ENCODE measurements at places on chromosomes 1 and 21. TPM values are rescaled to one million over a fixed set of nuclear protein-coding genes. Genes with fewer than 3 reads are reported as not detected.

Gene DIRAS3
- not detected for total RNA-seq

- peaks cover 5% of the 10 kb centered on the region for H3K4me1 ChIP-seq
- peaks cover 66% of the 10 kb centered on the region for H3K36me3 ChIP-seq
- no peaks in the 10 kb centered on the region for H3K27me3 ChIP-seq
- no peak for DNase-seq
- no peak overlapping the region for H3K27ac ChIP-seq
- no peak overlapping the region for H3K4me3 ChIP-seq
Observed at GRCh38 chr21:36048357-36048756, 12.0 kb downstream of the SETD4 start.

DNA sequence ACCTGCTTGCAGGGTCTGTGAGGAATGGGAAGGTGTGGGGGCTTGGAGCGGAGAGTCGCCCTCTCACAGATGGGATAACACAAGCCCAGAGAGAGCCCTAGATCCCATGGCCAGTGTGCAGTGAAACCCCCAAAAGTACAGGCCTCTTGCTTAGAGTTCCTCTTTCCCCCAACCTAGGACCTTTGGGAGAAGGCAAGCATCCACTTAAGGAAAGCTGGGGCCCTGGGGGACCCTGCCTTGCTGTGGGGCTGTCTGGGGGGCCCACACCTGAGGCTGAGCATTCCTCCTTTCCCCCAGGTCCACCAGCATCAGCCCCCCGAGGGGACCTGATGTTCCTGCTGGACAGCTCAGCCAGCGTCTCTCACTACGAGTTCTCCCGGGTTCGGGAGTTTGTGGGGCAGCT is 1.1 kb downstream of the VWA1 start:
- H3K27me3 ChIP-seq, result peaks cover 13% of the 10 kb centered on the region
- H3K36me3 ChIP-seq, result no peaks in the 10 kb centered on the region
- no peak for DNase-seq
- no peak overlapping the region for H3K4me3 ChIP-seq
- H3K4me1 ChIP-seq, result peaks cover 6% of the 10 kb centered on the region
- no peak overlapping the region for H3K27ac ChIP-seq

Gene MYBPH
- total RNA-seq, result not detected

DNA sequence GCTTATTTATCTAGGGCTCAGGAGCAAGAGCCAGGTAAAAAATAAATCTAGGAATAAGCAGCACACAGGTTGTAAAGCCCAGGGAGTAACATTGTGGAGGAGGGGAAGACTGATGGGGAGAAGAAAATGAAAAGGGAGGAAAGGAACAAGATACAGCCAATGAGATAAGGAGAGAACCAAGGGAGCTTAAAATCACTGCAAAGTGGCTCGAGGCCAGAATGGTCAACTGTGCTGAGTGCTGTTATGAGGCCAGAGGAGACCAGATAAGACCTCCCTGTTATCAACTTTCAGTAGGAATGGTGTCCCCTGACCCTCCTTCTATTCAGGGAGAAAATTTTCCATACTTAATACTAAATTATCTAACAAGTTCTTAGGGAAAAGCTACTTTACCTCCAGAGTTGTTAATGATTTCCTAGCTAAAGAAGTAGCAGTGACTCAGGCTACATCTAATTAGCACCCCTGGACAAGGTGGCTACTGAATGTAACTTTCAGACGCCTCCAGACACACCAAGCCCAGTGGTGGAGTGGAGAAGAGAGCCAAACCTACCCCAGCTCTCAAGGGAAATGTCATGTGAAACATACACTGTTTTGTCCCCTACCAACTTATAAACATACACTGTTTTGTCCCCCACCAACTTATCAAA is 25.5 kb downstream of the ENAH start:
- H3K36me3 ChIP-seq, result no peaks in the 10 kb centered on the region
- DNase-seq, result no peak
- H3K4me1 ChIP-seq, result no peaks in the 10 kb centered on the region
- no peak overlapping the region for H3K27ac ChIP-seq
- no peak overlapping the region for H3K4me3 ChIP-seq

GRCh38 chr1:156513185-156513584 is 12.6 kb upstream of the MEF2D start:
- H3K27ac ChIP-seq, result no peak overlapping the region
- no peaks in the 10 kb centered on the region for H3K36me3 ChIP-seq
- H3K4me1 ChIP-seq, result peaks cover 36% of the 10 kb centered on the region
- H3K27me3 ChIP-seq, result peaks cover 4% of the 10 kb centered on the region

DNA sequence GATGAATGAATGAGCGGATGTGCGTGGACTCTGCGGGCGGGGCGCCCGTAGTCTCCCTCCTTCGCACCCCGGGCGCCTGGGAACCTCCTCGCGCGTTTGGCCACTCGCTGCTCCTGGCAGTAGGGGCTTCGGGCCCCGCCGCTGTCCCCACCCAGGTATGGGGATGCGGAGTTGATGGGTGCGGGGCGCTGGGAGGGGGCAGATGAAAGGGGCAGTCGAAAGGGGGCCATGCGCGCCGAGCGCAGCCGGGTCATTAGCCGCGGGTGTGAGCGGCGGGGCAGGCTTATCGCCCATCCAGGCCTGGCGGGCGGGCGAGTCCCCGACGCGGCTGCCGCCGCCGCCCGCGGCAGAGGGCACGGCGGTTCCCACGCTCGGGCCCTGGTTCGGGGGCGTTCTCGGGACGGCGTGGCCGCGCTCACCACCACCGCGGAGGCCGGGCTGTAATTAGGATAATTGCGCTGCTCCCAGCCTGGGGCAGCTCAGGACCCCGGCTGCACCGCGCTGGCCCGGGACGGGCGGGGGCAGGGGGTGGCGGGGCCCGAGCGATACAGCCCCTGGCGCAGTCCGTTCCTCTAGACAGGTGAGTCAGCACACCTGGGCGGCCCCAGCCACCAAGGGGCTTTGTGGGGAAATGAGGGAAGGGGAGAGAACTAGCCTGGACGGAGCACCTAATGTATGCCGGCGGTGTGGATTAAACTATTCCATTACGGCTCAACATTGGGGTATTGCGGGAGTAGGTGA is 22.1 kb upstream of the CITED4 start:
- peaks cover 49% of the 10 kb centered on the region for H3K27me3 ChIP-seq
- H3K36me3 ChIP-seq, result peaks cover 3% of the 10 kb centered on the region
- no peak for DNase-seq
- H3K4me1 ChIP-seq, result peaks cover 17% of the 10 kb centered on the region
